ENCODE measurements at places on chromosomes 6 and 20.
A peak's percentile ranks its signal among the peaks of the same experiment; 100 is the strongest.

- no peak for DNase-seq
These were observed 485.8 kb upstream of the SOX4 start for GRCh38 chr6:21107796-21108195.

DNA sequence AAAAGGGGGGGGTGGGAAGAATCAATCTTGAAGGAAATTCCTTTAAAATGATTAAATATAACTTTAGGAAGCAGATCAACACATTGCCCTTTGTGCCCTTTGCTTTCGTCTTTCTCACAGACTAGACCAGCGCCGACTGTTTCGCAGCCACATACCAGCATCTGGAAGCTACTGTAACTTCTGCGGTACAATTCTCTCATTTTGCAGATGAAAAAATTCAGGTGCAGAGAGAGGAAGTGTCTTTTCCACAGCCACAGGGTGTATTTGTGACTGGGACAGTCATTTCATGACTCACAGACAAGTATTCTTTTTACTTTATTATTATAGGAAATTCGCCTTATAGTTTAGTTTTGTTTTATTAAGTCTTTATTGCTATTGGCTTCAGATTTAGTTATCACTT is 84.2 kb downstream of the UST start:
- no peak for DNase-seq

DNA sequence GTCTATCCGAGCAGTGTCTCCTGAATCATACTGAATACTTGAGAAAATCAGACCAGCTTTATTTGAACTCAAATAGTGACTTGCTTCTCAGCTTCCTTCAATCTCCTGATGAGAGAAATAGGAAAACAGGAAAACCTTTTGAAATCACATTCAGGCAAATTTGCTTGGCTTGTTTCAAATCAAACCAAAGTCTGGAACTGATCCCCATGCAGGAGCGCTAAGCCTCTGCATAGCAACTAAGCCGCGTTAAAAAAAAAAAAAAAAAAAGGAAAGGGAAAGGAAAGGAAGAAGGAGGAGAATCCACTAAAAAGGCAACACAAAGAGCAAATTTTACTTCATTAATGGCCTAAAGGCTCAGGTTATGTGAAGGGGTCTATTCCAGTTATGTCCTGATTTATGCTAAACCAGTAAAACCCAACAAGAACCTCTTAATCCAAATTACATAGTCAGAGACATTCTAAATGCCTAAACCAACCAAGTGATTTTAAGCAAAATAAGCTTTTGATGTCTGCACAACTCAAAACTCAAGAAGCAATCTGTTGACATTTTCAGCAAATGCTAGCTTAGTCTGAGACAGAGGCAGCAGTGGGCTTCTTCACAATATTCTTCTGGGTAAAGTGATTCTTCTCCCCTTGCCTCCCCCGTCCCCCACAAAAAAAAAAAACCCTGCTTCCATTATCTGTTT is 112.5 kb downstream of the SOBP start:
- DNase-seq: no peak

DNA sequence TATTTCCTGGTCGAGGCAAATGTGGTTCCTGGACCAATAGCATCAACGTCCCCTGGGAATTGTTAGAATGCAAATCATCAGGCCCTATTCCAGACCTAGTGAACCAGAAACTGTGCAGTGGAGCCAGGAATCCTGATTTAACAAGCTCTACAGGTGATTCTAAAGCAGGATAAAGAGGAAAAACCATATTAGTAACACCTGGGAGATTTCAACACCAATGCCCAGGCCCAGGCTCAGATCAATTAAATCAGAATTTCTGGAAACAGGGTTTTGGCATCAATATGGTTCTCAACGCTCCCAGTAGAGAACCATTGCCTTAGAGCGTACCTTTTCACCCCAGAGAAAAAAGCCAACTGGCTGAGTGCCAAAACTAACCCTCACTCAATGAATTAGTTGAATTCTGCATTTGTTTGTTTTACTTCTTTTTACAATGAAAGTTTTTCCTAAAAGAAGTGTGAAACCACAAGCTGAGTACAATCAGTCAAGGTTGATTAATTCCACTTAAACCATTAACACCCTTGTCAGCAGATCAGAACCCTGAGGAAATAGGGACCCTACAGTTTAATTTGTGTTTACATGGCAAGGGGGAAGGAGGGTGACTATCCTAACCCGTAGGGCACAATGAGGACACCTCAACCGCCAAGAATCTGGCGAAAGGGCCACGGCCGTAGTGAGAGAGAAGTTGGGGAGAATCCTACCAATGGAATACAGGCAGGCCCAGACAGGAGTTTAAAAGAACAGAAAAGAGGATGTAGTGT is 34.9 kb upstream of the LOC128125822 start:
- no peak for DNase-seq

- DNase-seq: no peak
These were observed 31.9 kb downstream of the GINS1 start for GRCh38 chr20:25439328-25439727.

DNA sequence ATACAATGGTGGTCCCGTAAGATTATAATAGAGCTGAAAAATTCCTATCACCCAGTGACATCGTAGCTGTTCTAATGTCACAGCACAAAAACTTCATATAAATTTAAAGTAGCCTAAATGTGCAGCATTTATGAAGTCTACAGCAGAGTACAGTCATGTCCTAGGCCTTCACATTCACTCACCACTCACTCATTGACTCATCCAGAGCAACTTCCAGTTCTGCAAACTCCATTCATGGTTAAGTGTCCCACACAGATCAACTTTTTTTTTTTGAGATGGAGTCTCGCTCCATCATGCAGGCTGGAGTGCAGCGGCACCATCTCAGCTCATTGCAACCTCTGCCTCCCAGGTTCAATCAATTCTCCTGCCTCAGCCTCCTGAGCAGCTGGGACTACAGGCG is 20.9 kb upstream of the KCNG1 start:
- DNase-seq: no peak

DNA sequence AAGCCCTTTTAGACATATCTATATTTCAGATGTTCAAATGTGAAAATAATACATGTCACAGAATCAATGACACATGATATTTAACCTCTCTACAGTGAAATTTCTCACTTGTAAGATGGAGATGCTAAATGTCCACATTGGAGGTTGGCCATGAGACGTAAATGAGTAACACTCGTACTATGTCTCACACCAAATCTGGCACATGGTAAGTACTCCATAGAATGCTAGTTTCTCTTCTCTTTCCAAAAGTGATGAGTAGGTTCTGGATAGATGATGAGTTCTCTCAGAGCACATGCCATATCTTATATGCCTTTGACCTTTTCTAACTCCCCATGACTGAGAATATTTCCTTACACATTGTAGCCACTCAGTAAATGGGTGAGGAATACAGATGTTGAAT is 17.7 kb downstream of the GFOD1 start:
- DNase-seq: no peak

DNA sequence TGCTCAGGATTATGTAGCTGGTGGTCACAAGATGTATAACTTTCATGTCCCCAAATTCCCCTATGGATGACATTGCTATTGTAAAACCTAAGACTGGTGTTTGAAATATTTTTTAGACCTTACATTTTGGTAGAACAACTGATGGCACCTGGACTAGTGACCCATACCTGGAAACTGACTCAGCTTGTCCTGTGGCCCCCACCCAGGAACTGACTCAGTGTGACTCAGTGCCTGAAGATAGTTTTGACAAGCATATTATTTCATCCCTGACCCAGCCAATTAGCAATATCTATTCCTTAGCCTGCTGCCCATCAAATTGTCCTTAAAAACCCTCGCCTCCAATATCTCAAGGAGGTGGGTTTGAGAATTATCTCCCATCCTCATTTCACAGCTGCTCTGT is 90.9 kb upstream of the GRIK2 start:
- no peak for DNase-seq

DNA sequence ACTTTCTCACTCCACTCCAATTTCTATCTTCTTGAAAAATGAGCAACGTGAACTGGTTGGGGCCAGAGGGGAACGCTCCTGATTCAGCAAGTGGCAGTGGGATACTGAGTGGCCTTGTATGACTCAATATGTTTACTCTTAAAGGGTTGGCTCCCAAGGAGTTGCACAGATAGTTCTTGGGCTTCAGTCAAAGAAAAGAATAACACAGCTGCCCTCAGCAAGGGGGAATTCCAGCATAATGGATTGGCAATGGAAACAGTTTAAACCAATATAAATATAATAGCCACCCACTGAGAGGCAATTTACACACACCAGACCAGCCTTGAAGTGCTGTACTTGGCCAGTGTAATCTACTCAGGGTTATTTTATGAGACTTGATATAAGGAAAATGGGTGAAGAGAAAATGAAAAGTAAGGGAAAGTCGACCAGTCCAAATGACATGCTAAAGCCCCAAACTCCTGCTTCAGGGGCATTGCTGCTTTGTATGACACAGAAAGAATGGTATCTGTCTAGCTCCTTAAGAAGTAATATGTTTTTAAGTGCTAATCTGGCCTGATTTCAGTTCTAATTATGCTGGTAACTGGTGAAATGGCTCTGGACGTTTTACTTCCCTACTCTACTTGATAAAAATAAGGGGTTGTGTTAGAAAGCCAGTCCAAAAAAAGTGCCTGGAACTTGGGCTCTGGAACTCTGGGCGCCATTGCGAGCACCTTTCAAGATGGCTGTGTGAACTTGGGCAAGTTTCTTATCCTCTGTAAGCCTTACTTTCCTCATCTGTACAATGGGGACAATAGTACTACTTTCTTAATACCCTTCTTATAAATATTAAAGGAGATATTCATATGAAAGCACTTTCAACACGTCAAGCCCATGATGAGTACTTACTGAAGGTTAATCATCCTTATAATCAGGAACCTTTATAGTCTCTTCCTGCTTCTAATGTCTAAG is 712.9 kb upstream of the MAP3K7 start:
- DNase-seq: no peak

- no peak for DNase-seq
These were observed 55.2 kb downstream of the SCAND1 start for GRCh38 chr20:35899064-35899463.

GRCh38 chr20:20856956-20857355 is 144.5 kb upstream of the RALGAPA2 start:
- DNase-seq: no peak

DNA sequence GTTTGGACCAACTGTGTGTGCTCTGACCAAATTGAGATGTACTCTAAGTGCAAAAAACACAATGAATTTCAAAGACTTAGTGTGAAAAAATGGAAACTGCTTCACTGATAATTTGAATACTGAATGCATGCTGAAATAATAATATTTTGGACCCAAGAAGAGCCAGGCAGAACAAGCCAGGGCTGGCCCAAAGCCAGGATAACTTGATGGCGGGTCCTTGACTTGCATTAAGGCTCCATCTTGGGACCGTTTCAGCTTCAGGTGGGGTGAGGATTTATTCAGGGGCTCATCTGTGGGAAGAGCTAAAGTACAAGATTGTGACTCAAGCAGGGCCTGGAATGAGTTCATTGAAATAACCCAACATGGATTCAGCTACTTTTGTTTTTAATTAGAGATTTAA is 921.9 kb downstream of the QKI start:
- DNase-seq: no peak

DNA sequence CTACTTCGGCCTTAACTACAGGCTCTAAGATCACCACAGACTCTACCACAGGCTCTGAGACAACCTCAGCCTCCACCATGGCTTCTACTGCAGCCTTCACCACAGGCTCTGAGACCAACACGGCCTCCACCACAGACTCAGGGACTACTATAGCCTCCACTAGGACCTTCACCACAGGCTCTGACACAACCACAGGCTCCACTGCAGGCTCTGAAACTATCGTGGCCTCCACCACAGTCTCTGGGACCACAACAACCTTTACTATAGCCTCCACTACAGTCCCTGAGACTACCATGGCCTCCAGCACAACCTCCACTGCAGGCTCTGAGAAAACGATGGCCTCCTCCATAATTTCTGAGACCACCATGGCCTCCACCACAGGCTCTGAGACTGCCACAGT is 15.3 kb downstream of the MUC22 start:
- DNase-seq: no peak

DNA sequence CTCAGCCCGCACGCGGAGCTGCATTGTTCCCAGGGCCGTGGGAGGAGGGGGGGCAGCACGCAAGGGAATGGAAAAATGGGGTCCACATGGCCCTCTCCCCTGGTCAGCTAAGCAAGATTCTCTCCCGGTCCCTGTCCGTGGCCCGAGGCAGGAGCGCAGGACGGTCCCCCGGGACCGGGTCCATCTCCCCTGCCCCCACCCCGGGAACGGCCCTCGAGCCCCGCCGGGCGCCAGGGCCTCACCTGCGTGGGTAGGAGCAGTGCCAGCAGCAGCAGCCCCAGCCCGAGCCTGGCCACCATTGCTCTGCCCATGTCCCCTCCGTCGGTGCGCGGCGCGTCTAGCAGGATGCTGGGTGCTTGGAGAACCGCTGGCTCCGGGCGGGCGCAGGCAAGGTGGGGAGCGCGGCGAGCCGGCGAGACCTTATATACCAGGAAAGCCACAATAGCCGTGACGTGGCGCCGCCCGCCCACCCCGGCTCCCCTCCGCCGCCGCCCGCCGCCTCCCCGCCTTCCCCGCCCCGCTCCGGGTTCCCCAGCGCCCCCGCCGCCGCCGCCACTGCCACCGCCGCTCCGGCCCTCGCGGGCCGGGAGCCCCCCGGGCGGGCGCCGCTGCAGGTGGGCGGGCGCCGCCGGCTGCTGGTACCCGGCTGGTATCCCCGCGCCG is at the start of gene CD24:
Gene CD24 (minus strand): TSS at position 394 of the 663 bp plus-strand sequence. CDS start 83 bp downstream, at position 311.
- DNase-seq: peak; percentile 81

- no peak for DNase-seq
These were observed 225 bp downstream of the MAP3K5 start for GRCh38 chr6:136792095-136792409.

DNA sequence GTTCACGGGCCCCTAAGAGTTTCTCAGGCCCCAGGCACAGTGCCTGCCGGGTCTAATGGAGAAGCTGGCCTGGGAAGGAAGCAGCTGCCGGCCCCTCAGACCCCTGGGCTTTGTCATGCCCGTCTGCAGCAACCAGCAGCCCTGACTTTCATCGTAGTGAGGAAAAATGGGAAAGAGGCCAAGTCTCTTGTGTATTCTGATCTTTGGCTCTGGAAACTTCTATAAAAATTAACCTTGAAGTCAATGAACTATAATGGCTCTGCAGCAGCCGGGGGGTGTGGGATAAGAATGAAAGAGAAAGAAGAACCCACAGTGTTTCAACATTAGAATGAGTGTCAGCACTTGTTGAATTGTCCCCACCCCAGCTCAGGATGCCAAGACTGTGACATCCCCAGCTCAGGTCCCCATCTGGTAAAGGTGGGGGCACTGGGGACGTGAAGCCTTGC is 12.9 kb downstream of the TGM2 start:
- no peak for DNase-seq

DNA sequence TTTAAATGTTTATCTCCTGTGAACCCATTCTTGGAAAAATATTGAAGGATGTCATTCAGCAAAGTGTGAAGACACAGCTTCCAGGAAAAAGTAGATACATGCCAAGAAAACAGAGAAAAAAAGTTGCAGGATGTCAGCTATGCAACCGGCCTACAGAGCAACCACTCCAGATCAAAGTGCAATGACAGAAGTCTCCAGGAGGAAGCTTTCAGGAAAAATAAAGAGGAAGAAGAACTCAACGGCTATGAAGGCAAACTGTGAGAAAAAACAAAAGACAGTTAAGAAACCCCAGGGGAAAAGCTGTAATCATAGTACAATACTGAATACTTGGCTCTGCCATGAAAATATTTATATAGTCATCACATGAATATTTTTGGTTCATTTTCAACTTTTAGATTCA is 30.6 kb downstream of the REPS1 start:
- no peak for DNase-seq

- no peak for DNase-seq
These were observed 49.6 kb downstream of the HECA start for GRCh38 chr6:139184459-139184858.

- no peak for DNase-seq
These were observed 55.1 kb downstream of the SAMD3 start for GRCh38 chr6:130167655-130168054.
